ENCODE measurements at places on chromosomes 2 and 18.

DNA sequence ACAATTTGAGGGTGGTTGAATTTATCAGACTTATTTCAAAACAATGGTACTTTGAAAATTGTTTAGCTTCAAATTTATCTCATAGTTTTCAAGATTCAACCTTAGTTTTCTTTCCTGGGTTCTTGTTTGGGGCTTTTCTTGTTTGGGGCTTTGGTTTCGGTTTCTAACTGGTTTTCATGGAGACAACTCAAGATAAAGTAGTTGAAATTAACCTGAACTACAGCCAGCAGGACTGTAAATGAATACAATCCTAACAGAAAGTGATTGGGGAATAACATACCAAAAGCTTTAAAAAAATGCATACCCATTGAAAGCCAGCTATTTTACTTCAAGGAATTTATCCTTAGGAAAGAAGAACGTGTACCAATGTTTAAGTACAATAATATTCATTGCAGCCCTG, 133.5 kb upstream of the SLC14A2 start:
- no peak for DNase-seq

DNA sequence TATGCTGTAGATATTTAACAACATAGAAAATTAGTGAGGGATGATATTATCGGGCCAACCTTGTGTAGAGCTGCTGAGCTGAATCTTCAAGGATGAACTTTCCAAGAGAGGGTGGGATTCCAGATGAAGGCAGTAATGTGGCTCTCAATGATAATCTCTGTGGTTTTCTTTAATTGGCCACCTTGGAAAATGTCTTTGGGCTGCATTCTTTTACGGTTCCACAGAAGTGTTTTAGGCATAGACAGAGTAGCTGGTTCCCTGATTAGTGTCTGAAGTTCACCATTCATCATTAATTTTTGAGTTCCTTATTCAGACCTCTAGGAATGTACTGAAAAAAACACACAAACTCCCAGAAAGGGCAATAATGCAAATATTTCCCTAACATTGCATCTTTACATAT, 1566.9 kb upstream of the PIK3C3 start:
- no peak for DNase-seq

DNA sequence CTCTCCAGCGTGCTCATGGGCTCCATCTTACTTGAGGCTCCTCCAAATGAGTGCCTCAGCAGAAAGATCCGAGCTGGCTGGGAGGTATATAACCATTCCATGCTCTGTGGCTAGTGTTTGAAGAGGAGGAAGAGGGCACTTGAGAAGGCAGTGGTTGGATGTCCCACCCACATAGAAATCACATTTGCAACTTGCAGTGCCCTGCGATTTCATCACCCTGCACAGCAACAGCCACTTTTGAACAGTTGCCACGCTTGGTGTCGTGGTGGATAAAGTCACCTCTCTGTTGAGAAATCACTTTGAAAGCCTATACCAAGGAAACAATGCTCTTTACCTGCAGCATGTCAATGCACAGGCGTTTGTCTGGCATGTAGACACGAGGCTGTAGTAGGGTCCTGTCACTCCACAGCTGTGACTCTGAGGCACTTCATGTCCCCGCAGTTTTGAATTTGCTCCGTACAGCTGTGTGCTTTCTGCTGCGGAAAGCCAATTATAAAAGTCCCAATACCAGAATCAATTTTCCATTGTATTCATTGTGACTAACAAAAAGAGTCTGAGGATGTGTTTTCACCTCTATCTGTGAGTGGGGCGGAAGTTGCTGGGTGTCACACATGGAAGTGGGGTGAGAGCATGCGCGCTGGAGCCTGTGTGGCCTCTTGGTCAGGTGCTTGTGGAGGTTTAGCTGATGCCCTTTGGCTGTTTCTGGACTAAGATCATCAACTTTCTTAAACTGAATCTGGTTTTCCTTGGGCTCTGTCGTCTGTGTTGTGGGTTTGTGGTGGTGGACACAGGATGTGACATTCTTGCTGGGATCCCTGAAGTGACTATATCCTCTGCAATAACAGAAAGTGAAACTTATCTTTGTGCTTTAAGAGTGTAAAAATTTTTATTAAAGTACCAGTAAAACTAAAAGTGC, 2.8 kb downstream of the CNDP2 start:
- no peak for DNase-seq

DNA sequence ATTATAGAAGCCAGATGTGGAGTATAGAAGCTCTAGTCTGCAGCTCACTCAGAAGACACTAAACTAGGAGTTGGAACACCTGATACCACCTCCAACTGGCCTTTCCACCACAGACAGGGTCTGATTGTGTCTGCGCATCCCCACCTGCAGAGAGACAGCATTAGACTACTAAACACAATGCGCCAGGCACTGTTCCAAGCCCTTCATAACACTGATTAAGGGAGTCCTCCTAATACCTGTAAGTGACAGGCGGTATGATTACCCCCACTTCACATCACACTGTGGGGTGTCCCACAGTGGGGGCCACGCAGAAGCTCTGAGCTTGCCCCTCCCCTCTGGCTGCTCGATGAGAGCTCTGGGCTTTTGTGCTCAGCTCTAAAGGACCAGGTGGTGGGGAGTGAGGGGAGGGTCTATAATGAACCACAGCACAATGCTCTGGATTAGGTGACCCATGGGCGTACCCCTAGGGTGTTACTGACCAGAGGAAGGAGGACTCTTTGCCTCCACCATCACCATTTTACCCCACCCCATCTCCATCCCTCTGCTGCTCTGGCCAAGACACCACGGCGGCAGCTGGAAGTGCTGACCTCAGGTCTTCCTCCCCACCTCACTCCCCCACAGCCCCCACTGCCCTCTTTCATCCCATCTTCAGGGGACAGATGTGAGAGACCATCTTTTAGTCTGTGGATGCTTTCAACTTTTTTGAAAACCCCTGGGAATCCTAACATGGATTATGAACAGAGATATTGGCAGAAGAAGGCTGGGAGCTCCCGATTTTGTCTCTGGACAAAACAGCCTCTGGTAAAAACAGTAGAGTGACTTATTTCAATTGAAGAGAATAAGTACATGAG, 145.1 kb downstream of the GFPT1 start:
- DNase-seq, result no peak

- DNase-seq, result no peak
These were observed 40.2 kb upstream of the TGIF1 start for GRCh38 chr18:3409811-3410210.

- no peak for DNase-seq
These were observed 513.7 kb upstream of the ID2 start for GRCh38 chr2:8168022-8168717.

- no peak for DNase-seq
These were observed 113.9 kb downstream of the MREG start for GRCh38 chr2:215899141-215900074.

DNA sequence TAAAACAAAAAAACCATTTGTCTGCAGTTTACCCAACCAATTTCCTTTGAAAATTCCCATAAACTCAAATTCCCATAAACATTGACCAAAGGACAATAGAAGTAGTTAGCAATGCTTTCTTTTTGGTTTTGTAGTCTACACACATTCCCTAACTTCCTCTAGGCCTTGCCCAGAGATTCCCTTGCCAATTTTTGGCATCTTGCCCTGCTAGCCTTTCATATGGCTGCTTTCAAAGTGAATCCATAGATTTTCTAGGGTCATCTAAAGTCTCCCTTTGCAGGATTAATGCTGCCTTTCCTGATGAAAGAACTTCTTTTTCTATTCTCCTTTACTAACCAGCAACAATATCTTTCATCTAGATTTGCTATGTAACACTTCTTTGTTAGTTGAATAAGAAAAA, 33.4 kb downstream of the THSD7B start:
- DNase-seq, result no peak

GRCh38 chr18:44819944-44820510, 139.3 kb downstream of the SETBP1 start:
- DNase-seq, result no peak

GRCh38 chr2:10961490-10961875, 49.7 kb downstream of the KCNF1 start:
- no peak for DNase-seq

- DNase-seq, result no peak
These were observed 129.0 kb upstream of the MYCN start for GRCh38 chr2:15811367-15811766.

- peak; percentile 54 for DNase-seq
These were observed 1.8 kb downstream of the CCDC85A start for GRCh38 chr2:56185582-56186046.

GRCh38 chr18:49179222-49179621, 228.5 kb upstream of the SMAD7 start:
- DNase-seq, result no peak

GRCh38 chr2:30974092-30974491, 164.1 kb downstream of the GALNT14 start:
- DNase-seq, result no peak

GRCh38 chr2:53859206-53860181, at the start of gene GPR75:
GPR75 (minus strand) TSS chr2:53859967; CDS start chr2:53854756, 5,211 bp downstream.
- no peak for DNase-seq

All from HuH-7 (cell line).